ENCODE measurements at places on chromosomes 13 and 19. TPM values are rescaled to one million over a fixed set of nuclear protein-coding genes. Genes with fewer than 3 reads are reported as not detected.

GRCh38 chr19:5333581-5334365 is 6.8 kb downstream of the PTPRS start:
- H3K4me1 ChIP-seq: peaks cover 28% of the 10 kb centered on the region
- DNase-seq: no peak
- no peak overlapping the region for H3K27ac ChIP-seq
- H3K36me3 ChIP-seq: no peaks in the 10 kb centered on the region
- H3K27me3 ChIP-seq: no peaks in the 10 kb centered on the region

DNA sequence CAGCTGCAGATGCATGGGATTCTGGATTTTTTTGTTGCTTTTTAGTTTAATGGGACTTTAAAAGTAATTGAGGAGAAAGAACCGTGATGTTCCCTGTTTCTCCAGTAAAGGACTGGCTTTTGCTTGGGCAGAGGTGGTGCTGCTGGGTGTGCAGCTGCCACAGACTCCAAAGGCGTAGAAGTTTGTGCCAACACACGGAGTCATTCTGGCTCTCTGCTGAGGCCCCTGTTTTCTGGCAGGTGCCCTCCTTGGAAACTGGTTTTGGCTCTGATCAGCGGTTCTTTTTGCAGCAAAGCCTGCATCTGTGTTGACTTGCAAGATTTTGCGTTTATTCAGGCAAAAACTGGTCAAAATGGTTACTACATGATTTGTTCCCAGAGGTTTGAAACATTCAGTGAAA is 16.0 kb upstream of the QTRT1 start:
- DNase-seq: no peak
- peaks cover 7% of the 10 kb centered on the region for H3K27me3 ChIP-seq
- H3K36me3 ChIP-seq: peaks cover 19% of the 10 kb centered on the region
- H3K4me3 ChIP-seq: peak overlapping the region; percentile 49

DNA sequence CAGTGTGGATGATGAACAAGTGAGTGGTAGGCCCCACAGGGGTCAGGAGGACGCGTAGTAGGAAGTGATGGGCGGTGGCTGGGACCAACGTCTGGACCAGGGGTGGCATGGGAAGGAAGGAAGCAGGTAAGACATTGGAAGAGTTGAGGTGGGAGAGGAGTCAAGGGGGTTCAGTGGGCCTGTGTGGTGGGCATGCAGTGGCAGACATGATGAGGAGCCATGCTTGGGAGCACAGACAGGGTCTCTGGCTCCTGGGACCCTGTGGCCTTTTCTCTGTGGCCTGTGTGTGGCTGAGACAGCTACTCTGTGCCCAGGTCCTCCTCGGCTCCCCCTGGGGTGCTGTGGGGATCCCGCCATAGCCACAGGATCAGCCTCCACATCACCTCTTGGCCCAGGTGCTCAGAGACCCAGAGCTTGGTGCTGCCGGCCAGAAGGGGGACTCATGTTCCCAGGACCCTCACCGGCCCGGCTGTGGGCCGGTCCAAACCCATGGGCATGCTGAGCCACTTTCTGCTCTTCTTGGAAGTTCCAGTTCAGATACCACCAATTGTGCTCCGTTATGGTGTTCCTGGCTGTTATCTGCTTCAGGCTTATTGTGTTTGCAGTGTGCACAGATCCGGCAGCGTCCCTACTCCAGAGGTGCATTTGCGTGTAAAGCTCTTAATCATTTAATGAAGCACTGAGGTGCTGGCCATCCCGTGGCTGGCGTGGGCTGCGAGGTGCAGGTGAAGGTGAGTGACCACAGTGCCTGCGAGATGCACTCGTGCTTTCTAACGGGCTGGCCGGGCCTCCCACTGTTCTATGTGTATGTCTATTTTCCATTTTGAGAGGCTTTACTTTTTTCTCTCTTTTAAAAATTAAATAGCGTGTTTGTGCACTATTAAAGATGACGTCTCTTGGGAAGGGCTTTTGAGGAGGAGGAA is 147.9 kb downstream of the TEX29 start:
- H3K27me3 ChIP-seq: peaks cover 24% of the 10 kb centered on the region
- no peak for DNase-seq
- H3K27ac ChIP-seq: no peak overlapping the region
- H3K4me3 ChIP-seq: no peak overlapping the region
- H3K36me3 ChIP-seq: no peaks in the 10 kb centered on the region
- H3K4me1 ChIP-seq: no peaks in the 10 kb centered on the region

DNA sequence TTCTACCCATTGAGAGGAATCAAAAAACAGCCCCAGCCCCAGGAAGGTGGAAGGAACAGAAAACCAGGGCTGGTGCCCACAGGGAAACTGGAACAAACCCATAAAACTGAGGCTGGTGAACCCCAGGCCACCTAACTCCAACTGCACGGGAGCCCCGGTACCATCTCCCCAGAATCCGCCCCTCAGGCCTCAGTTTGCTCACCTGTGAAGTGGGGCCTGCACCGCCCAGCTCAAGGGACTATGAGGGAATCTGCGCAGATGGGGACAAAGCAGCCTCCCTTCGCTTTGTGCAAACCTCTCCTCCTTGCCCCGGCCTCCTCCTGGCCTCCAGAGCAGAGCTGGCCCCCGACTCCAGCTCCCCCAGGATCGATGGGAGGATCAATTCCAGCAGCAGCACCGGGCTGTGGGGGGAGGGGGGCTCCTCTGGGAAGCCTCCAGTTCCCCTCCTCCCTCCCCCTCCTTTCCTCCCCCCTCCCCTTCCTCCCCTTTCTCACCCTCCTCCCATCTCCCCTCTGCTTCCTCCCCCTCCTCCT is 9.1 kb upstream of the ONECUT3 start:
- DNase-seq: no peak
- no peak overlapping the region for H3K27ac ChIP-seq
- peaks cover 87% of the 10 kb centered on the region for H3K27me3 ChIP-seq
- no peaks in the 10 kb centered on the region for H3K36me3 ChIP-seq

GRCh38 chr13:55410398-55411330 is 1730.1 kb upstream of the PRR20A start:
- H3K27me3 ChIP-seq: no peaks in the 10 kb centered on the region
- H3K4me1 ChIP-seq: no peaks in the 10 kb centered on the region
- DNase-seq: no peak
- H3K36me3 ChIP-seq: no peaks in the 10 kb centered on the region
- no peak overlapping the region for H3K4me3 ChIP-seq
- H3K27ac ChIP-seq: no peak overlapping the region

DNA sequence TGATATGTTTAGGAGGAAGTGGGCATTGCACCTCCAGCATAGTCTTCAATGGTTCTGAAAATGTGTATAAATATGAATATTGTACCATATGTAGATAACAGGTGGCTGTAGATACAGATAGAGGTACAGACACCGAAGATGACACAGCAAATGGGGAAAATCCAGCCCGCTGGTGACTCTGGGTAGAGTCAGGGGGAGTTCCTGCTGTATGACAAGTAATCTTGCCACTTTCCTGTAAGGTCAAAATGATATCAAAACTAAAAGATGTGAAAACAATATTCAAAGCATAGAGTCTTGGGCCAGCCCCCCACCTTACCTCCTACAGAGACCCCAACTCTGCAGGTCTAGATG is 17.8 kb downstream of the C2CD4C start:
- H3K4me3 ChIP-seq: no peak overlapping the region
- no peak for DNase-seq
- H3K4me1 ChIP-seq: peaks cover 7% of the 10 kb centered on the region
- peaks cover 2% of the 10 kb centered on the region for H3K27me3 ChIP-seq

DNA sequence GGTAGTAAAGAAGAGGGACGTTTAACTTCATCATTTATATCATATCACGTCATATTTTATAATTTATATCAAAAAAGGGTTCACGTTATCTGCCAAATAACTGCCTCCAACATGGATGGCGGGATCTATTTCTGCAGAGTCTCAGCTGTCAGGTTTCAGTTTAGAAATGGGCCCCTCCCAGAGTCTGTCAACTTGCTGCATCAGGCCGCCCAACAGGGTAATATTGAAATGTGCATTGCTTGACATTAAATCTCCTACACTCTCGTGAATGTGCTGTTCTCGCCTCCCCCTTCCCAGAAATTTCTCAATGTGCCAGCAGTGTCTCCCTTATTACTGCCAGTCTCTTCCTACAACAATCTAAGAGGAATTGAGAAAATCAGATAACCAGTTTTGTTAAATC is 96.9 kb downstream of the TRPC4 start:
- no peaks in the 10 kb centered on the region for H3K36me3 ChIP-seq
- H3K27ac ChIP-seq: no peak overlapping the region
- no peak for DNase-seq
- no peaks in the 10 kb centered on the region for H3K4me1 ChIP-seq
- no peaks in the 10 kb centered on the region for H3K27me3 ChIP-seq

- H3K27me3 ChIP-seq: no peaks in the 10 kb centered on the region
- H3K27ac ChIP-seq: peak overlapping the region; percentile 60
- H3K4me1 ChIP-seq: peaks cover 1% of the 10 kb centered on the region
- peaks cover 7% of the 10 kb centered on the region for H3K36me3 ChIP-seq
- H3K4me3 ChIP-seq: no peak overlapping the region
- no peak for DNase-seq
Observed at GRCh38 chr13:80577285-80577684, 236.4 kb upstream of the SPRY2 start.

DNA sequence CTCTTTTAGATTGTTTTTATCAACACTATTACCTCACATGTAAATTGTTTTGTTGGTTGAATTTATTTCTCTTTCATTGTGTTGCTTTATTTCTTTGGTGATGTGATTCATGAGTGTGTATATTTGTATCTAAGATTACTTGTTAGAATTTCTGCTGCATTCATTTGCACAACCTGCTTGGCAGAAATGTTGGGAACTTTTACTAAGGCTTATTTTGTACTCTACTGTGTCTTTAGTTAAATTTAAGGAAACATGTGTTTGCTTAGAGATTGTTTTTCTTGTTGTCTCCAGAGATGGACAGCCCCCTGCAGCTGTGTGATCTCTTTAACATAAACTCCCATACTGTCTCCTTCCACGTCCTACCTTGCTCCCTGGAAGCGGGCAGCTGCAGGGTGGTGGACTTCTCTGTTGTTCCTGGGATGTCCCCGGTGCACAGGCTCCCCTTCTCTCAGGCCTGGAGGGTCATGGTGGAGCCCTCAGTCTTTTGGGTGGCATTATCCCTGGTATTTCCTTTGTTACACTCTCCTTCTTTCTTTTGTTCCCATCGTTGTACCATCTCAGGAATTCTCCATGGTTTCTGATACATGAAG is 212.0 kb upstream of the SPRY2 start:
- peaks cover 29% of the 10 kb centered on the region for H3K4me1 ChIP-seq
- no peaks in the 10 kb centered on the region for H3K36me3 ChIP-seq
- no peak for DNase-seq

GRCh38 chr19:30602661-30603350 is 230.6 kb downstream of the ZNF536 start:
- peaks cover 3% of the 10 kb centered on the region for H3K27me3 ChIP-seq
- DNase-seq: no peak
- no peak overlapping the region for H3K27ac ChIP-seq
- H3K36me3 ChIP-seq: no peaks in the 10 kb centered on the region
- peaks cover 9% of the 10 kb centered on the region for H3K4me1 ChIP-seq
- H3K4me3 ChIP-seq: no peak overlapping the region

IGFL3 gene
- not detected for total RNA-seq

USPL1 gene
- 24.9 TPM for total RNA-seq

Data from neural crest cell (in vitro differentiated cells).